A172 (cell line): ENCODE measurements at places on chromosomes 11 and 22.

GRCh38 chr11:65859812-65860277, 388 bp upstream of the MUS81 start:
- DNase-seq: no peak

GRCh38 chr11:73206801-73207200, 11.3 kb upstream of the P2RY2 start:
- peak; percentile 46 for DNase-seq

GRCh38 chr22:47174096-47174495, 411.6 kb downstream of the TBC1D22A start:
- DNase-seq: no peak

DNA sequence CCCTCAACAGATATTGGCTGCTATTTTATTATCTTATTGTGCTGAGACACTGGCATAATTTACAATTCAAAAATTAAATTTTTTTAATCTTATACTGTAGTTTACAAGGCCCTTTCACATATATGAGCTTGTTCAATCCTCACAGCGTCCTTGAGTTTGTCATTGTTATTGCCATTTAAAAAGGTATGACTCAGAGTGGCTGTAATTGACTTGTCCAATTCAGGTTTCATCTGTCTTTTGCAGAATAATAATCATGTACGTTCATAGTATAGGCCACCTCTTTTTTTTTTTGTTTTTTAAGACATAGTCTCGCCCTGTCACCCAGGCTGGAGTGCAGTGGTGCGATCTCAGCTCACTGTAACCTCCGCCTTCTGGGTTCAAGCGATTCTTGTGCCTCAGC, 11.5 kb downstream of the PTPRJ start:
- no peak for DNase-seq

DNA sequence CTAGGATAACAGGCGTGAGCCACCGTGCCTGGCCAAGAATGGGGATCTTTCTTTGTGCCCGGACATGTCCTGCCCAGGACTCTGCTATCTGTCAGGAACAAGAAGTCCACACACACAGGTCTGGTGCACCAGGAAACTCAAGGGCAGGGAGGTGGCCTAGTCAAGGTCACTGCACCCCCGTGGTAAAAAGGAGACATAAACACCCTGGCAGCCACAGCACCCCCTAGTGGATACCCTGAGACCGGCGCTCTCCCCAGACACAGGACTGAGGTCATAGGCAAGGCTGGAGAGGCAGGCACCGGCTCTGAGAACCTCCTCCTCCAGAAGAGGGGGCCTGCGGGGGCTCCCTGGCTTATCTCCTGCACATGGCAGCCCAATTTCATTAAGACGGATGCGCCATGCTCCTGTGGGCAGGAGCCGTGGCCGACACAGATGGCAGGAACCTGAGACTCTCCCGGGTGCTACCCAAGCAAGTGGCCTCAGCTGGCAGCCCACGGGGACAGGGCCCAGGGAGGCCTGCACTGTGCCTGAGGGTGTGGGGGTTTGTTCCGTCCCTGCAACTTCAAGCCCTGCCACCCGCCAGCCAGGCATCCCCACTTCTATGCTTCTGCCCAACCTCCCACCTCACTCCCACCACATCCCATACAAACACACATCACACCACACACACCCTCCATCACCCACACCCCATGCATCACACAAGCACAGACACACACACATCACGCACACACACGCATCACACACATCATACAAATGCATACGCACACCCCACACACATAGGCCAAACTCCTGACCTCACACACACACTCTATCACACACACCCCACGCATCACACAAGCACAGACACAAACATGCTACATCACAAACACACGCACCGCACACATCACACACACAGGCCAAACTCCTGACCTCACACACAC, 19.6 kb downstream of the MACROD1 start:
- peak; percentile 42 for DNase-seq
